ENCODE measurements at places on chromosomes 16 and 17.

DNA sequence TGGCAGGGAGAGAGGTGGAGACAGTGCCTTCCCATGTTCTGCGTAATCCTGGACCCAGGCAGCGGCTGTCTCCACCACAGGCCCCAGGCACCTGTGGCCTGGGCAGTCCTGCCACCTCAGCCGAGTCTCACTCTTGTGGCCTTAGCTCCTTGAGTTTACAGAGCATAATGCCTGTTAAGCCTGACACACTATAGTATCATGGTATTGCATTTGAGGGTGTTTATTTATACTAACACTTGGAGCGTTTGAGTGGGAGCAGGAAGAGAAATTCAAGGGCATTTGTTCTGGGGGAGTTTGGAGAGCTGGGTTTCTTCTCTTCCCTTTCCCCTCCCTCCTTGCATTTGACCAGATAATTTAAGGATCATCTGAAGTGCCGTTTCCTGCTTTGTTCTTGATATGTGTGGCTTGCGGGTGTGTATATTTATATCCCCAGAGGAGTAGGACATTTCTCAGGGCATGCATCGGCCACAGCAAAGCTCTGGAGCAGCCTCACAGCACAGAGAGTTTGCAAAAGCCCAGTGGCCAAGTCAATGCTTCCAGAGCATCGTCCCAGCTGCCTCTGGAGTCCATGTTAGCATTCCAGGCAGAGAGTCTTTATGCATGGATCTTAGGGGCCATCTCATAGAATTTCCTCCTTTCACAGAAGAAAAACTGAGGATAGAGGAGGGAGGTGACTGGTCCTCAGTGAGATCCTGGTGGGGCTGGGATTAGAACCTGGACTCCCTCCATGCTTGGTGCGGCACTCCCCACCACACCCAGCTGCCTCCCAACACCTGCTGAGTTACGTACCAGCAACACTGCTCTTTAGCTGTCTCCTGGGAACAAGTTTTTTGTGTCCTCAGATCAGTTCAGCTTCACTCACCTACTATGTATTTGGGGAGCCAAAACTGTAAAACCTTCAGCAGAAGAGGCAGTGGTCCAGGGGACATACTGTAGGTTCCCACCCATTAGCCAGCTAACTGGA, 222.8 kb downstream of the CCDC182 start:
- no peak for DNase-seq

DNA sequence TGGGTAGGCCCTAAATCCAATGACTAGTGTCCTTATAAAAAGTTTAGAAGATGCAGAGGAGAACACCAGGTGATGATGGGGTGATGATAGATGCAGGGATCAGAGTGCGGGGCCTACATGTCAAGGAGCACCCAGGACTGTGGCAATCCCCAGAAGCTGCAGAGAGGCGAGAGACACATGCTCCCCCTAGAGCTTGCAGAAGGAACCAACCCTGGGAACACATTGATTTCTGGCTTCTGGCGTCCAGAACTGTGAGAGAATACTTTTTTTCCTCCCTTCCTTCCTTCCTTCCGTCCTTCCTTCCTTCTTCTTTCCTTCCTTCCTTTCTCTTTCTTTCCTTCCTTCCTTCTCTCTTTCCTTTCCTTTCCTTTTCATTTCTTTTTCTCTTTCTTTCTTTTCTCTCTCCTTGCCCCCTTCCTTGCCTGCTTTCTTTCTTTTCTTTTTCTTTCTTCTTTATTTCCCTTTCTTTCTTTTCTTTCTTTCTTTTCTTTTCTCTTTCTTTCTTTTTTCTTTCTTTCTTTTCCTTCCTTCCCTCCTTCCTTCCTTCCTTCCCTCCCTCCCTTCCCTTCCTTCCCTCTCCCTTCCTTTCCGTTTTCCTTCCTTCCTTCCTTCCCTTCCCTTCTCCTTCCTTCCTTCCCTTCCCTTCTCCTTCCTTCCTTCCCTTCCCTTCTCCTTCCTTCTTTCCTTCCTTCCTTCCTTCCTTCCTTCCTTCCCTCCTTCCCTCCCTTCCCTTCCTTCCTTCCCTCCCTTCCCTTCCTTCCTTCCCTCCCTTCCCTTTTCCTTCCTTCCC, 134.3 kb downstream of the HAPSTR1 start:
- DNase-seq = peak; percentile 39

- no peak for DNase-seq
These were observed 104.3 kb downstream of the ADAMTS18 start for GRCh38 chr16:77330332-77331042.

GRCh38 chr16:71726476-71727315, 2.2 kb upstream of the PHLPP2 start:
- no peak for DNase-seq

DNA sequence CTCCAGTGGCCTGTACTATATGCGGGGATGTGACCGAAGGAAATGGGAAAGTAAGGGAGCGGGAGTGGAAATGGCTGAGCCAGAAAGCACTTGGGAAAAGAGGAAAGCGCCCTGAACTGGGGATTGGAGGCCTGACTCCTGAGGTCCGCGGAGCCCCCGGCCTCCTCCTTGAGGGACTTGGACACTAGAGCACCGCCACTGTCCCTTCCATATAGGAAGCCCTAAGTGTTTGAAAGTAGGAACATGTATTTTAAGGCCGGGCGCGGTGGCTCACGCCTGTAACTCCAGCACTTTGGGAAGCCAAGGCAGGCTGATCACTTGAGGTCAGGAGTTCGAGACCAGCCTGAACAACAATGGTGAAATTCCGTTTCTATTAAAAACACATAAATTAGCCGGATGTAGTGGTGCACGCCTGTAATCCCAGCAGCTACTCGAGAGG, 530 bp upstream of the ZDHHC7 start:
- no peak for DNase-seq

GRCh38 chr17:39123627-39124026, 27.8 kb downstream of the PLXDC1 start:
- DNase-seq = no peak

DNA sequence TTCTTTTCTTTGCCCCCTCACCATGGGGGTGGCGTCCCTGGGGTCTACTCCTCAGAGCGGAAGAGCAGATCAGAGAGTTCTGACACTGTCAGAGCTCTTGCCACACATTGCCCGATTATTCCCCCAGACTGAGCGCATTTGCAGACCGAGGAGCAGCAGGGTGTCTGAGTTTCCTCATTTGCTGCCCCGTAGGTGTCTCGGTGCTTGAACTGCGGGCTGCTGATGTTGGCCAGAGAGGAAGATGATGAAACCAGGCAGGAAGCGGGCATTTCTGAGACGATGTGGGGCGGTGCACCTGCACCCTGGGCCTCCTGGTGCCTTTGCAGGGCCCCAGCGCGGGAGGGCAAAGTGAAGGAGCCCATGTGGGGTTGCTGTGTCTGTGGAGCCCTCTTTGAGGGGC, 55.2 kb downstream of the ARSG start:
- no peak for DNase-seq

DNA sequence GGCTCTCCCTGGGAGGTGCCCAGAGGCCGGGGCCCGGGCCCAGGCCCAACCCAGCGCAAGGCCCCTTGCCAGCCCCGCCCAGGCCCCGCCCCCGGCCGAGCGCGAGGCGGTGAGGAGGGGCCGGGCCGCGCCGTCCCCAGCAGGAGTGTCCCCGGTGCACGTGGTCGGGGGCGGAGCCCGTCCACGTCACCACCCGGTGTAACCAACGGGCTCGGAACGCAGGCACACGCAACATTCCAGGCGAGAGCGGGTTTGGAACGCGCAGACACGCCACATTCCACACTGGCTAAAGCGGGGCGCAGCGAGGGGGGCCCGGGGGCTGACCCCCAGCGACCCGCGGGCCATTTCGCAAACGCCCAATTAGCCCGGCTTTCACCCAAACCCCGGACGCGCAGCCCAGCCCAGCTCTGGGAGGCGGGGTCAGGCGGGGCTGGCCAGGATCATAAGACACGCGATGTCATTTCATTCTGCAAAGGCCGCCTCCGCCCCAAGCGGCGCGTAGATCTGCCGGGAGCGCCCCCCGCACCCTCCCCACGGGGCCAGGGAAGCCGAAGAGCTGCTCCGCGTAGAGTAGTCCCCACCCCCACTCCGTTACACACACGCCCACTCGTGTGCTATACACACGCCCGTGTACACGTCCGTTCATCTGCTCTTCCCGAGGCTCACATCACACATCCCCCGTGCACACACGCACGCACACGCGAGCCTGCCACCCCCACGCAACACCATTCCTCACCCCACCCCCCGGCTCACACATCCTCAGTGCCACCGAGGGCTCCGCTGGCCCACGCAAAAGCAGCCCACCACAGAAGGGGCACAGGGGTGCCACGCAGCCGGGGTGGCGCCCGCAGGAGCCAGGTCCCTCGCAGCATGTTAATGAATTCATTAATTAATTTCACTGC, 1.0 kb downstream of the MNT start:
- DNase-seq = peak; percentile 95

DNA sequence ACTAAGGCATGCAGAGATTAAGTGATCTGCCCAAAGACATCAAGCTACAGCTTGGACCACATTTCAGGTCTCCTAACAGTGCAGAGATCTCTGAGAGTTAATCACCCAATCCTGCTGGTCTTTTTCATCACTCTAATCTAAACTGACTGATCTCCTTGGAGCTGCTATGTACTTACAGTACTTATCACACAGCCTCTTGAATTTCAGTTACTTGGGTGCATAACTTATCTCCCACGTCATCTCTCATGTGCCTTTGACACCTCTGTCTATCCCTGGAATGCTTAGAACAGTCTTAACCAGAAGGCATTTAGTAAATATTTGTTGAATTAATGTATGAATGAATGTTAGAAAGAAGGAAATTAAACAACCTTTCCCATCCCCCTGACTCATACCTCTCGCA, 139.0 kb downstream of the SNX11 start:
- no peak for DNase-seq

GRCh38 chr17:59753522-59754467, 46.3 kb downstream of the VMP1 start:
- no peak for DNase-seq

DNA sequence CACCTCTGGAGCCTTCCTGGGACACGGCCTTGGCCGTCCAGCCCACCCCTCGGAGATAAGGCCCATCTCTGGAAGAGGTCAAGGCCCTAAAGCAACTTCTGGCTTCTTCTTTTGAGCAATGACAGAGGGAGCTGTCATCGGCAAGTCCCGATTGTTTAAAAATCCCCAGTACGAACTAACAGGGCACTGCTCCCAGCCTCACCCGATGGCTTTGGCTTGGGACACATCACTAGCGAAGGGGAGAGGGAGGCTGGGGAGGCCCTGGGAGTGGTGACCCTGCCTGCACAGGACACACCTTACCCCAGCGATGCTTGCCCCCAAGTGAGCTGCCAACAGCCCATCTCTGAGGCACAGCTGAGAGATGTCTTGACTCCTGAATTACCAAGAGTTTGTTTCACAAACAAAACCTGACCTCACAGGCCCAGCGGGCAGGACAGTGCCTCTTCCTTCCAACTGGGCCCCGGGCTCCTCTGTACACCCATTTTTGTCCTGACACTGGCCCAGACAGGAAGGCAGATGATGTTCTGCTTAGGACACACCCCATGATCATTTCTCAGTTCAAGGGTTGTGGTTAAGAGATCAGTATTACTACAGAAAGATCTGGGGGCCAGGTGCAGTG, 4.8 kb downstream of the SYNGR2 start:
- DNase-seq = no peak

GRCh38 chr16:57589374-57589773, 39.1 kb upstream of the ADGRG1 start:
- DNase-seq = no peak

- DNase-seq = no peak
These were observed 10.9 kb upstream of the IL34 start for GRCh38 chr16:70635336-70636016.

- no peak for DNase-seq
These were observed 139.0 kb upstream of the ZFHX3 start for GRCh38 chr16:73186752-73187601.

DNA sequence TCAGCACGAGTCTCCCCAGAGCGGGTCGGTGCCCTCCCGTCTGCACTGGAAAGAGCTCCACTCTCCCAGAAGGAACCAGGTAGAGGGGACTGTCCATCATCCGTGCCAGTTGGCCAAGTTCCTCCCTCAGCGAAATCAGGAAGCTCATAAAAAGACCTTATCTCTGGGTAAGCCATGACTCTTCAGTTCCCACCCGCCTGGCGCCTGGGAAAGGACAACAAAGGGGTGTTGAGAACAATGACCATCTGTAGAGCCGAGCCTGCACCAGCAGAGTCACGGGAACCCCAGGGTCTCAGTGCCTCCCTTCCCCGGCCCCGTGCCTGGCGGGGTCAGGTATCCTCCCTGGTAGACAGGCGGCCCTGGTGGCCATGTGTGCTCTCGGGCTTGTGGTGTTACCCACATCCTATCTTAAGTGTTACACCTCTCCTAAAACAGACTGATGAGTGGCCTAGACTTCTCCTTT, 190.7 kb downstream of the AXIN2 start:
- DNase-seq = no peak

- DNase-seq = no peak
These were observed 74.1 kb upstream of the CDH11 start for GRCh38 chr16:65195998-65196397.

DNA sequence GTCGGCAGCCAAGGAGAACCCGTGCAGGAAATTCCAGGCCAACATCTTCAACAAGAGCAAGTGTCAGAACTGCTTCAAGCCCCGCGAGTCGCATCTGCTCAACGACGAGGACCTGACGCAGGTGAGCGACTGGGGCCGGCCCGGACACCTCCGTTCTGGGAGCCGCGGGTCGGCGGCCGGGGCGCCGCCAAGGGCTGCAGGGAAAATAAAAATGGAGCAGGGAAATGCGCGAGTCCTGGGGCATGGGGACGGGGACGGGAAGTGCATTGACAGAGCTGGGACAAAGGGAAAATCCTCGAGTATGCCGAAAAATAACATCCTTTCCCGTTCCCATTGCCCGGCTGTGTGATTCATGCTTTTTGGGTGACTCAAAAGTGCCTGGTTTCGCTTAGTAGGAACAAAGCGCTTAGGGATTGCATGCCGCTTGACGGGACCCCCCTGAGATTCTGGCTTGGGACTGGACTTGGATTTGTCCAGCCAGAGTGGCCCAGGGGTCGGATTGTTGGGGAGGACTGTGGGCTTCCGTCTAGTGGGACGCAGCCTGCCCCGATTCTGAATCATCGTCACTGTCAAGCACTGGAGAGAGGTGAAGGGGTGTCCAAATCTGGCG, 699 bp downstream of the MPRIP start:
- peak; percentile 30 for DNase-seq

DNA sequence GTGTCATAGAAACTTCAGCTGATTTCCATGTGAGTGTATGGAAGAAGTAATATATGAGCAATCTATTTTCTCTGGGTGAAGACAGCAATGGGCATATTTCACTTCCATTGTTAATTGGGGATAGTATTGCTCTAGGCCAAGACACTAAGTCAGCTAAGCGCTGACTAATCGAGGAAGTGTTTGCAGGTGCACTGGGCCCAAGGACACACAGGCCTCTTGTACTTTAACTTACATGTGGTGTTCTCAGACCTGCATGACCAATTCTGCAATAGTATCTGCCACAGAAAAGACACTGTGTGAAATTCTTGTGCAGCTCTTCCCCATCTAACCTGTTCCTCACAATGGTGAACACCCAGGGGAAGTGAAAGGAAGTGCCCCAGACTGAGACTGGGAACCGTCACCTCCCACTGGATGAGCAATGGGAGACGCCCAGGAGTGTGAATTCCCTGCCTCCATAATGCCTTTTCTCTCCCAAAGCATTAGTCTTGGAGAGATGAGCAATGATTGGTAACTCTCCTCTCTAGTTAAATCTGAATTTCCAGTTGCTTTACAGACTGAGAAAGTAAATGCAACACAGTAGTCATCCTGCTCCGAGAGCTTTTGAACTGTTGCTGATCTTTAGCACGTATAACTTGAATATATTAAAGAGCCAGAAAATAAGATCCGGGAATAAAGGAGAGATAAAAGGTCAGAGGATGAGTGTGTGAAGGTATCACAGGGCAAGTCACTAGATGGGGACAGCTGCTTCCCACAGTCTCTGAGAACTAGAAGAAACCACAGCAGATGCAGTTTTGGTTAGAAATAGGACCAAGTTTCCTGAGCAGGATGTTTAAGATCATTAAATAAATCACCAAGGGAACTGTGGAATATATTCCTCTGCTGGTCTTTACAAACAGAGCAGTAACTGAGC, 82.6 kb downstream of the CDK5R1 start:
- no peak for DNase-seq

Measured in glutamatergic neuron (in vitro differentiated cells).